ENCODE measurements at places on chromosomes 4 and X.

GRCh38 chrX:56228914-56229313, 3.2 kb upstream of the KLF8 start:
- no peak for DNase-seq

DNA sequence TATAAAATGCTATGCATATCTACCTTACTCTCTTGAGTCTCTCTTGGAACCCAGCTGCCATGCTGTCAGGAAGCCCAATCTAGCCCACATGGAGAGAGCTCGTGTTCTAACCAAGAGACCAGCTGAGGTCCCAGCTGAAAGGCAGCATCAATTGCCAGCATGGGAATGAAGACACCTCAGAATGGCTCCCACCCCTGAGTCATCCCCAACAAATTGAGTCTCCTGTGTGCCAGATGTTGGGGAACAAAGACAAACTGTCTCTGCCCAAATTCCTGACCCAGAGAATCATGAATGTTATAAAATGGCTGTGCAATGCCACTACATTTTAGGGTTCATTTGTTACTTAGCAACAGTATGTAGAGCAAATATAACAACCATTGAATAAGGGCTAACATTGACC, 105.2 kb upstream of the STX18 start:
- DNase-seq: no peak

GRCh38 chr4:172155838-172156345, 342.7 kb downstream of the GALNTL6 start:
- DNase-seq: no peak

DNA sequence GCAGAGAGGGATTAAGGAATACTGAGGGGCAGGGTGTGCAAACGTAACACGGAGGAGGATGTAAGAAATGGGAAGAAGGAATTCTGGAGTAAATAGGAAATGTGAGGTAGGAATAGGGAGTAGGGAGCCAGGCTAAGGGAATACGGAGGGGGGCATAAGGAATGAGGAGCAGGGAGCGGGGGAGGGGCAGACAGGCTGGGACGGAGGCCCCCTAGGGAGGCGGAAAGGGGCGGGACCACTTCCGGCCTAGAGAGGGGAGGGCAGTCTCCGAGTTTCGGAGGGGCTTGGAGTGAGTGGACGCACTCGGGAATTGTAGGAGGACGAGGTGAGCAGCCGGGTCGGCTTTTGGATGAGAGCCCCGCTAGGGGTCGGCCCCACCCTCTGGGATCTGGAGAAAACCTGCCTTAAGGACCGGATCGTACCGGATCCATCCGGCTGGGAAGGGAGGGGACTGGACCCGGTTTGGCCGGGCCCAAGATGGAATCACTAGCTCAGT, 612 bp downstream of the MAGED2 start:
- DNase-seq: peak; percentile 39

- no peak for DNase-seq
Measured at GRCh38 chr4:149630064-149630463, 185.6 kb downstream of the IQCM start.

GRCh38 chr4:135269125-135269890, 1067.7 kb upstream of the PABPC4L start:
- no peak for DNase-seq

GRCh38 chr4:40471923-40472322, 136.8 kb downstream of the CHRNA9 start:
- DNase-seq: no peak

DNA sequence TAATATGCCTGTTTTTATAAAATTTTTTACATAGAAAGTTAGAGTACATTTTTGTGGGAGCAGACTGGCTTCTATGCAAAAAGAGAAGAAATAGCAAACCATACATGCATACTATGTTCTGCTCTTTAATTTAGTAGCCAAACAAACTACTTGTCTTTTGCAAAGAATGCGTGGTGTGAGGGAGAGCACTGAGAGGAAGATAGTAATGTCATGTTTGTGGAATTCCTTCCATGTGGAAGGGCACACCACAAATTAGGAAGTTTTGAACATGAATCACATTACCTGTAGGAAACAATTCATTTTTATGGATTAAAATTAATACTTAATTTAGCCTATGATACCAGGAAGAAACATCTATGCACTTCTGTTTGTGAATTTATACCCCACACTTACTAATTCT, 1529.1 kb upstream of the ADGRL3 start:
- DNase-seq: no peak

- DNase-seq: no peak
Measured at GRCh38 chrX:48663241-48663640, 20.4 kb upstream of the WAS start.

- no peak for DNase-seq
Measured at GRCh38 chr4:118962540-118962939, 73.9 kb downstream of the SYNPO2 start.

DNA sequence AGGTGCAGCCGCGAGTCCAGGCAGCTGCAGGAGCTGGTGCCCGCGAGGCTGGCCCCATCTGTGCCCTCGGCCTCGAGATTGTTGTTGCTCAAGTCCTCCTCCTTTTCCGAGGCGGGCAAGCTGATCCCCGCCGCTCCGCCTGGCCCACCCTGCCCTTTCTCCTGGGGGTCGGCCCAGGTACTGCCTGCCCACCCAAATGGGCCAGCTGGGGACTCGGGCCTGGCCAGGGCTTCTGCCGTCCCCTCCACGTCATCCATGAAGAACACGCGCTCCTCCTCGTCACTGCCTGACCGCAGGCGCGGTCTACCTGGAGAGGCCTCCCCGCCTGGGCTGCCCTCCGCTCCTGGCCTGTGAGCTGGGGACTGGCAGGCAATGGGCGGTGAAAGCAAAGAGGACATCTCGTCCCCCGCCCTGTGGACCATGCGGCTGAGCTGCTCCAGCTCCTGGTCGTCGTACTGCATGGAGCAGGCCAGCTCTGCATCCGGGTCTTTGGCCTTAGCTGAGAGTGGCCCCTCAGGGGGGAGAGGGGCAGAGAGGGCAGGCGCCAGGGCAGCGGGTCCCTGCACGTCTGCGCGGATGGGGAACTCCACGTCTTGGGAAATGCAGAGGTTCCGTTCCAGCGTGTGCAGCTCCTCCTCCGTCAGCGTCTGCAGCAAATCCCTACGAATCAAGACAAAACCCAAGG, 43.1 kb upstream of the MXD4 start:
- no peak for DNase-seq

- no peak for DNase-seq
Measured at GRCh38 chr4:117491516-117491915, 406.1 kb upstream of the TRAM1L1 start.

DNA sequence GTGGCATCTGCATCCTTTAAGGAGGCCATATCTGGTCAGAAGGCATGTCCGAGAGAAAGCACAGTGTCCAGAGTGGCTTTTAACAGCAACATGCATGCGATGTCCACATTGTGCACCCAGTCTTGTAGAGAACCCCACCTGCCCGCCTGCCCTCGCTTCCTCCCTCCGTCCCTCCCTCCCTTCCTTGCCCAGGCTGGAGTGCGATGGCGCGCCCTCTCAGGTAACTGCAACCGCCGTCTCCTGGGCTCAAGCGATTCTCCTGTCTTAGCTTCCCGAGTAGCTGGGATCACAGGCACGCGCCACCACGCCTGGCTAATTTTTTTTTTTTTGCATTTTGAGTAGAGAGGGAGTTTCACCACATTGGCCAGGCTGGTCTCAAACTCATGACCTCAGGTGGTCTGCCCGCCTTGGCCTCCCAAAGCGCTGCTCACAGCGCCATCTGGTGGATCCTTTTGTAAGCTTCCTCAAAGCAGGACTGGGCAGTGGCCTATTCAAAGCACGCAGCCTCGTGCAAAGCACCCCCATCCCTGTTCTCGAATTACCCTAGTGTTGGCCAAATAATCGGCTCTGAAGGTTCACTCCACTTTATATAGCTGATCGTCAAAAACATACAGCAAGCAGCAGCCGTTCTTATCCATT, 15.0 kb downstream of the BRCC3 start:
- no peak for DNase-seq

- no peak for DNase-seq
Measured at GRCh38 chr4:150573534-150573933, 8.4 kb upstream of the MAB21L2 start.

DNA sequence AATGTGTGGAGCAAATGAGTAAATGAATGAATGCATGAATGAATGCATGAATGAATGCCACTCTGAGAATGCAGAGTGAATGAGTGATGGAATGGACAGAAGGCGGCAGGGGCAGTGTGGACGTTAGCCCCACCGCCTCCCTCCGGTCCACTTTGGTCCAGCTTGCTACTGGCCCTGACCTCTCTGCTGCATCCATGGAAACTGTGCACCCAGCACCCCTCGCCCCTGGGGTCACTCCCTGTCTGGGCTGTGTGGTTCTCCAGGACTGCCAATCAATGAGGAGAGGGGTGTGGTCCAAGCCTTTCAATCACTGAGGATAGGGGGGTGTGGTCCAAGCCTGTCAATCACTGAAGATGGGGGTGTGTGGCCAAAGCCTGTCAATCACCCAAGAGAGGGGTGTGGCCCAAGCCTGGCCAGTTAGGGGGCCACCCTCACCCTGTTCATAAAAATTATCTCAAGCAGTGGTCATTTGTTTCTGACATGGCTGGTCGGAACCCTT, 39.2 kb upstream of the ASMTL start:
- DNase-seq: no peak

DNA sequence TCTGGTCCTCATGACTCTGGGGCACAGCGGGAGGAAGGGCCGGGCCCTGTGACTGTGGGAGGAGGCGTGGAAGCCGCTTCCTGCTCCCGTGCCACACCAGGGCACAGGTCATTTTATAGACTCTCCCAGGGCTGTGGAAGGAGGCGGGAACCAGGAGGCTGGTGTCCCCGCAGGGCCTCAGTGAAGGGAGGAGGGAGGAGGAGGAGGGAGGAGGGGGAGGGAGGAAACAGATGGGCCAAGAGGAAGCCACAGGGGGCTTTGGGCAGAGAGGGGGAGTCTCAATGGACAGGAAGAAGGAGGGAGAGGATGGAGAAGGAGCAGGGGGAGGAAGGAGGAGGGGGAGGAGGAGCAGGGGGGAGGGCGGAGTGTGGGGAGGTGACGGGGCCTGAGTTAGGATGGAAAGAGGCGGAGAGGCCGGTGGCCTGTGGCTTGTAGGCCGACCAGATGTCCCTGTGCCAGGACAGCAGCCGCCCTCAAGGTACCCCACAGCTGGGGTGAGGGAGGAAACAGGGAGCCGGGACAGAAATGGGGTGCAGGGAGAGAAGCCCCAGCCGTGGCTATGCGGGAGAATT, 6.2 kb upstream of the PLCXD1 start:
- no peak for DNase-seq

DNA sequence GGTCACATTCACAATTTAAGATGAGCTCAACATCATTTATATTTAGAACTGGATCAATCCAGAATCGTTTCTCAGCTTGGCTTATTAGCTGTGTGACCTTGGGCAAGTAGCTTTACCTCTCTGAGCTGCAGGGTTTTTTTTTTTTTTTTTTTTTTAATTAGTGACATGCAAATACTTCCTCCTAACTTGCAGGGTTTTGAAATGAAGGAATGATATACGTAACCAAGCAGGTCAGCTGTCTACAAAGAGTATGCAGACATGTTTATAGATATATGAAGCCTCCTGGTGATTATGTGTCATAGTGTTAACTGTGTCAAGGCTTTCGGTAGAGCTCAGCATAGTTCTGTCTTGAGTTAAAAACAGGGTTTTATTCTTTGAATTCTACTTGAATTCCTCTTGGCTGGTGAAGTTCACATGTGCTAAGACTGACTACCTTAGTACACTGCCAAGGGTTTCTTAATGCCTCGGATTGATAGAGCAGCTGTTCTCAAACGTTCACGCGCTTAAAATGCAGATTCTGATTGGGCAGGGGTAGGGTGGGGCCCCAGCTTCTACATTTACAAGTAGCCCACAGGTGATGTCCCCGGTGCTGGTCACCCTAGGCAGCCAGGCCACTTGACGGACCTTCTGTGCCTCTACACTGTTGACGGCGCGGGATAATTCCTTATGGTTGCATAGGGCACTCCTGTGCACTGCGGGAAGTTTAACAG, 654 bp upstream of the STS start:
- DNase-seq: no peak

DNA sequence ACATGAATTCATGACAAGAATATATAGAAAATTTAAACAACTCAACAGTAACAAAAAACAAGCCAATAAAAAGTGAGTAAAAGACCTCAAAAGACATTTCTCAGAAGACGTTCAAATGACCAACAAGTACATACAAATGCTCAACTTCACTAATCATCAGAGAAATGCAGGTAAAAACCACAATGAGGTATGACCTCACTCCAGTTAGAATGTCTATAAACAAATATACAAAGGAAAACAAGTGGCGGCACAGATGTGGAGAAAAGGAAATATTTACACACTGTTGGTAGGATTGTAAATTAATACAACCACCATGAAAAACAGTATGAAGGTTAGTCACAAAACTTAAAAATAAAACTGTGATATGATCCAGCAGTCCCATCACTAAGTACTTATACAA, 1033.1 kb downstream of the RAPGEF2 start:
- no peak for DNase-seq

GRCh38 chr4:151940291-151940690, 179.5 kb upstream of the GATB start:
- no peak for DNase-seq

DNA sequence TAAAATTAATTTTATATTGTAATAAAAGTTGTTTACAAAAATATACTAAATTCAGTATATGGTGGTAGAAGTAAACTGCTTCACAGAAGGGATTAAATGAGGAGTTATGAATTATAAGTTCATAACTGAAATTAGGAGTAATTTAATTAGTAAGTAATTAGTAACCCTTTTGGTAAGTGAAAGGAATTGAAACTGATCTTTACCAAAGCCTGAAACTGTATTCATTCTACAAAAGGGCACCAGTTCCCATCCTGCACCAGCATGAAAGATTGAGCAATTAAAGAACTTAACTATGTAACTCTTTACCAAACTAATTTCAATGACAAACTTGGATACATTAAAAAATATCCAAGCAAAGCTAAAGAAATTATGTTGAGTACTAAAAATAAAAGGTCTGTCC, 8.2 kb downstream of the MED14 start:
- DNase-seq: no peak

DNA sequence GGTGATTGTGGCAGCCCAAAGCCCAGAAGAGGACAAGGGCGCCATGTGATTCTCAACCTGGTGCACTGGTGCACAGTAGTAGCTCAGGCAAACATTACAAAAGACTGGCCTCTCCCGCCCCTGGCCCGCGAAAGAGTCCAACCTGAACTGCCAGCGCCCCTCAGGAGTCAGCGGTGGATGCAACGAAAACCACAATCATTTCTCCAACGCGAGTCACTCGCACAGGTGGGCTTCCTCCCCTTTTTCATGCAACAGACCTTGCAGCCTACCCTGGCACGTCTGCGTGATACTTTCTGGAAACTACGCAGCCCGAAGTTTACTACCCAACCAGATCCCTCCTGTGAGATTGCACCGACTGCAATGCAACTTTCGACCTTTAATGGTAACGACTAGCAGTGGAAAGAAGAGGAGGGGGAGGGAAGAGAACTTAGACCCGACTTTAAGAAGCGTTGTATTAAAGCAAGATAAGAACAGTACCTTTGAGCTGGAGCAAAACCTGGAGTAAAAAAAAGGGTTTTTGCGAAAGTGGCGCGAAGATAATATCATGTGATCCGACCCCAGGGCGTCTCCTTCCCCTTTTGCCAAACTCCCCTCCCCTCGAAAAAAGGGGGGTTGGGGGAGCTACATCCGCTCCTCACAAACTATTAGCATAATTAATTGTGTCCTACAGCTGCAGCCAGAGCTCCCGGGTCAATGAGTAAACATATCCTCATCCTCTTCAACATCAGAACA, 63.3 kb upstream of the CCDC160 start:
- DNase-seq: no peak

- no peak for DNase-seq
Measured at GRCh38 chr4:8705161-8706145, 112.9 kb downstream of the CPZ start.

- no peak for DNase-seq
Measured at GRCh38 chr4:114527637-114528036, 71.0 kb upstream of the UGT8 start.
